ENCODE measurements at places on chromosomes 6 and 20. TPM values are rescaled to one million over a fixed set of nuclear protein-coding genes. Genes with fewer than 3 reads are reported as not detected.
A peak's percentile ranks its signal among the peaks of the same experiment; 100 is the strongest.

GRCh38 chr6:96391776-96392360 is 129.7 kb upstream of the UFL1 start:
- no peaks in the 10 kb centered on the region for H3K4me1 ChIP-seq
- H3K36me3 ChIP-seq = no peaks in the 10 kb centered on the region
- no peak overlapping the region for H3K27ac ChIP-seq
- no peak overlapping the region for H3K4me3 ChIP-seq

The SNTA1 gene
- 22.2 TPM for total RNA-seq

- DNase-seq = peak; percentile 69
- no peaks in the 10 kb centered on the region for H3K36me3 ChIP-seq
- peak overlapping the region; percentile 98 for H3K27ac ChIP-seq
- H3K4me3 ChIP-seq = no peak overlapping the region
These were observed 91.8 kb upstream of the NHSL1 start for GRCh38 chr6:138590796-138591709.

DNA sequence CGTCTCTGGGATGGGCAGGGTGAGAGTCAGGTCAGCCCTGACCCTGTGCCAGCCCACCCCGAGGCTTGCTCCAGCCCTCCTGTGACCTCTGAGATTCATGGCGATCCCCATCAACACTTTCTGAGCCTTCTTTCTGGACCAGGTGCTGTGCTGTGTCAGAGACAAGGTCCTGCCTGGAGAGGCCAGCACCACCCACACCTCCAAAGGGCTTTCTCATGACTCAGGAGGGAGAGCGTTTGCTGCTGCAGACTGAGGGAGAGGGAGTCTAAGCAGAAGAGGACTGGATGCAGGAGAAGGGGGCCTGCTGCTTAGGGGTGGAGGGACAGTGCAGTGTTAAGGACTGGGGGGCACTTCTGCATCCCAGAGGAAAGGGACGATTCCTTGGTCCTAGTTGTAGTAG is 193.5 kb downstream of the LRFN2 start:
- no peaks in the 10 kb centered on the region for H3K27me3 ChIP-seq
- no peak for DNase-seq
- no peaks in the 10 kb centered on the region for H3K4me1 ChIP-seq
- no peak overlapping the region for H3K27ac ChIP-seq
- no peak overlapping the region for H3K4me3 ChIP-seq

The CCN6 gene
- total RNA-seq = not detected

The LZTS3 gene
- total RNA-seq = 6.2 TPM

- H3K4me3 ChIP-seq = no peak overlapping the region
- H3K27me3 ChIP-seq = no peaks in the 10 kb centered on the region
- DNase-seq = no peak
- no peaks in the 10 kb centered on the region for H3K4me1 ChIP-seq
These were observed 511.8 kb upstream of the ID4 start for GRCh38 chr6:19325335-19325789.

The CFB gene
- total RNA-seq = 0.53 TPM

- DNase-seq = no peak
- H3K36me3 ChIP-seq = no peaks in the 10 kb centered on the region
- H3K27ac ChIP-seq = no peak overlapping the region
These were observed 124.9 kb downstream of the GRM4 start for GRCh38 chr6:34020807-34021553.
